Aorta (tissue), 5 donors: ENCODE measurements at places on chromosomes 4 and X. TPM values are rescaled to one million over a fixed set of nuclear protein-coding genes. Genes with fewer than 3 reads are reported as not detected.

The CORIN gene
- 1.5 TPM for polyA plus RNA-seq

The TMEM156 gene
- polyA plus RNA-seq = 0.25 TPM

The SHROOM3 gene
- 14.1 TPM for polyA plus RNA-seq

The SASH3 gene
- 8.4 TPM for polyA plus RNA-seq

The FAM9B gene
- not detected for polyA plus RNA-seq

The NUP62CL gene
- not detected for polyA plus RNA-seq

The C4orf50 gene
- polyA plus RNA-seq = not detected

The MAGIX gene
- 1.9 TPM for polyA plus RNA-seq

The GAGE13 gene
- not detected for polyA plus RNA-seq

The PPP4R3C gene
- polyA plus RNA-seq = not detected

The KLF8 gene
- 1.5 TPM for polyA plus RNA-seq

The ADH7 gene
- polyA plus RNA-seq = 0.13 TPM

The TMEM271 gene
- not detected for polyA plus RNA-seq
